Activated CD4-positive, alpha-beta T cell treated with anti-CD3 and anti-CD28 coated beads for 4 hours (primary cell): ENCODE measurements at places on chromosomes 11 and 22.
A peak's percentile ranks its signal among the peaks of the same experiment; 100 is the strongest.

GRCh38 chr11:45751430-45751829, 53.5 kb upstream of the SLC35C1 start:
- DNase-seq: no peak

DNA sequence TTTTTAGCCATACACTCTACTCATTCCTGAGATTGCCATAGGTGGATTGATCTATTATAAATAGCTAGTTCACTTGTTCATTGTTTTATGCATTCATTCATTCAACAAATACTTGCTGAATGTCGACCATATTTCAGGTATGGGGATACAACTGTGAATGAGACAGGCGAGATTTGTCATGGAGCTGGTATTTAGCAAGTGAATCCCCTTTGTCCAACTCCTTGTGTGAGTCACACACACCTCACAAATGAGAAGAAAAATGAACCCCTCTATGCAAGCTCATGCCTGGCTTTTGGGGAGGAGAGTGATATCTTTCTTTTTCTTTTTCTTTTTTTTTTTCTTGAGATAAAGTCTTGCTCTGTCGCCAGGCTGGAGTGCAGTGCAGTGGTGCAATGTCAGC, 1.8 kb upstream of the AMPD3 start:
- DNase-seq: no peak

DNA sequence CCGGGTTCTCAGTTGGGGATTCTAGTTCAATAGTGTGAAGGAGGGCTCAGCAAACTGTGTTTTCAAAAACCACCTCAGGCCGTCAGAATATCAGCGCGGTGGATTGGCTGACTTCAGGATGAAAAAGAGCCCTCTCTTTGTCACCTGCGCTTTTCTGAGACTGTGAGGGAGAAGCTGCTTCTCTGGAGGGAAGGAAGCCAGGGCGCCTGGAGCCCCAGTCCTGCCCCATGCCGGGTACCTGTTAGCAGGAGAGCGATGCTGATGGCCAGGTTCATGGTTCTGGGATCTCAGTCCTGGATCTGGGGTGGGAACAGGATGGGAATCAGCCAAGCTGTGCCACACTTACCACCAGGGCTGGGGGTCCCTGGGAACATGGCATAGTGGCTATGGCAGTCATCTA, 2.3 kb downstream of the THY1 start:
- DNase-seq: no peak

GRCh38 chr11:120302001-120302805, 22.9 kb upstream of the TLCD5 start:
- no peak for DNase-seq

GRCh38 chr11:45091563-45092403, 54.7 kb upstream of the PRDM11 start:
- DNase-seq: no peak

- no peak for DNase-seq
Observed at GRCh38 chr11:67253872-67254624, 12.2 kb upstream of the GRK2 start.

DNA sequence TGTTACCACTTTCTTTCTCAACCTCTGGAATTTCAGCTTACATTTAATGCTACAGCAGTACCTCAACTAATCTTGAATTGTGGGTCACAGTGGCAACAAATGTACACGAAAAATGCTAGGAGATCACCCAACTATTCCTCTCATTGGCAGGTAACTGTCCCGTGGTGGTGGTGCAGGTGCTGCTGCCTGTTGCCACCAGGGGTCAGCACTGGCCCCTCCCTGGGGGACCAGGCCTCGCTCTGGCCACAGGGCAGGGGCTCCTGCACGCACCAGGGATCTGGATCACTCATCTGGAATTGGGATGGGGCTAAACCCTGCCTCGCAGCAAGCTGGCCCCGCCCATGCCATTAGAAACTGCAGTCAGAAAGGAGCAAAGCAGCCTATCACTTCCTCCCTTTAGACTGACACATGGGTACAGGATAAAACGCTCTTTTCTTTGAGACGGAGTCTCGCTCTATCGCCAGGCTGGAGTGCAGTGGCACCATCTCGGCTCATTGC, 6.9 kb upstream of the POLDIP3 start:
- peak; percentile 43 for DNase-seq

- no peak for DNase-seq
Observed at GRCh38 chr11:35190804-35191348, 51.9 kb downstream of the CD44 start.

DNA sequence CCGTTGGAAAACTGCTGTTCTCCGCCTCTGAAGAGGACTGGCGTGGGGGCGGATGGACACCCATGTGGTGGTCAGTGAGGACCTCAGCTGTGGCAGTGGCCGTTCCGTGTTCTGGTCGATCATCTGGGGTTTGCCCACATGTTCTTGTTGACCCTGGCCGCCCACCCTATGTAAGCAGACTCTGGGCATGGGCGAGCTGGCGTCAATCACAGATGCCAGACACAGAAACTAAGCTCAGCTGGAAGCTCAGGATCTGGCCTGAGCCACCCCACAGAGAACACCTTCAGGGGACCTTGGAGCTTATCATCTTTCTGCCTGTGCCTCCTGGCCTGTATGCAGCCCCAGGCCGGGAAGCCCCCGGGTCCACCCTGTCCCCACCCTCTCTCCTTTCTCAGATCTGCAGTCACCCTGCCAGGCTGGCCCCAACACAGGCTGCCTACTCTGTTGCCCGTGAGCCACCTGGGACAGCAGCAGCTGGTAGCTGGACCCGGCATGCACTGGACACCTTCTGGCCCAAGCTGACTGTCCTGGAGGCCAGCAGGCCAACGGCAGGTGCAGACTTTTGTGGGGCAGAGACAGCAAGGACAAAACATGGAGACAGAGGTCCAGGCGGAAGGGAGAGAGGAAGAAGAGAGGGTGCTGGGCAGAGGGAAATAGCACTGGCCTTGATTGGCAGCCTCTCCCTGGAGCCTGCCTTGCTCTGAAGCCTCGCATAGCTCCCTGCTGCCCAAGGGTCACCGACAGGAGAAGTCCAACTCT, 91.5 kb downstream of the PHF21B start:
- DNase-seq: no peak

DNA sequence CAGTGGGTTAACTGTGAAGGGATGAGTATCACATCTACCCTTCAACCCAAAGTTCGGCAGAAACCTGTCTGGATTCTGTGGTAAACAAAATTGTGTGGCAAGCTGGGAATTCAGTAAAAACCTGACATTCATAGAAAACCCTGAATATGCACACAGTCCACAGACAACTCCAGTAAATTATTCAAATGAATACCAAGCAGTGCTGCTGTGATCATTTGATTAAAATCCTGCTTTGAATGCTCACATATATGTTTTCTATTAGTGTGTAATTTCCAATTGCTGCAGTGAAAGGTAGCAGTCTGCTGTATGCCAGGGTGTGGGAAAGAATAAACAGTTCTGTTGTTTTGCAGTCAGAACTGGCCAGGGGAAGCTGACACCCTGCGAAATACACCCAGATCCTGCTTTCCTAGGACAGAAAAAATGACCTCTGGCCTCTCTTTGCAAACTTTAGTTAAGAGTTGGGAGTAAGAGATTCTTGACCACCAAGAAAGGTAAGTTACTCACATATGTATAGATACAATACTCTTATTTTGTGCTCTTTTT, 217.8 kb downstream of the FAM76B start:
- no peak for DNase-seq

DNA sequence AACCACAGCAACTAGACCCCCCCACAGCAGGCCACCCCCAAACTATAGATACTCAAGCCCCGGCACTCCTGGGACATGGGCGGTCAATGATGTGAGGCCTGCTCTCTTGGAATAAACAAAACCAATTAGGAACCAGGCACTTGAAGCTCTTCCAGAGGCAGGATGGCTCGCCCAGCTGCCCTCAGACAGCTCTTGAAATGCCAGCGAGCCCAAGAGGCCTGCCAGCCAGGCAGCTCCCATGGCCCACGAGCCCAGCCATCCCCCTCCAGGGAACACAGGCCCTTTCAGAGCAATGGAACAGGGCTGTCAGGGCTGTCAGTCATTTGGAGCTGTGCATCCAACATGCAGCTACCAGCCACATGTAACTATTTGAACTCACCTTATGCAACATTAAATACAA, 34.0 kb upstream of the TFIP11 start:
- DNase-seq: no peak

DNA sequence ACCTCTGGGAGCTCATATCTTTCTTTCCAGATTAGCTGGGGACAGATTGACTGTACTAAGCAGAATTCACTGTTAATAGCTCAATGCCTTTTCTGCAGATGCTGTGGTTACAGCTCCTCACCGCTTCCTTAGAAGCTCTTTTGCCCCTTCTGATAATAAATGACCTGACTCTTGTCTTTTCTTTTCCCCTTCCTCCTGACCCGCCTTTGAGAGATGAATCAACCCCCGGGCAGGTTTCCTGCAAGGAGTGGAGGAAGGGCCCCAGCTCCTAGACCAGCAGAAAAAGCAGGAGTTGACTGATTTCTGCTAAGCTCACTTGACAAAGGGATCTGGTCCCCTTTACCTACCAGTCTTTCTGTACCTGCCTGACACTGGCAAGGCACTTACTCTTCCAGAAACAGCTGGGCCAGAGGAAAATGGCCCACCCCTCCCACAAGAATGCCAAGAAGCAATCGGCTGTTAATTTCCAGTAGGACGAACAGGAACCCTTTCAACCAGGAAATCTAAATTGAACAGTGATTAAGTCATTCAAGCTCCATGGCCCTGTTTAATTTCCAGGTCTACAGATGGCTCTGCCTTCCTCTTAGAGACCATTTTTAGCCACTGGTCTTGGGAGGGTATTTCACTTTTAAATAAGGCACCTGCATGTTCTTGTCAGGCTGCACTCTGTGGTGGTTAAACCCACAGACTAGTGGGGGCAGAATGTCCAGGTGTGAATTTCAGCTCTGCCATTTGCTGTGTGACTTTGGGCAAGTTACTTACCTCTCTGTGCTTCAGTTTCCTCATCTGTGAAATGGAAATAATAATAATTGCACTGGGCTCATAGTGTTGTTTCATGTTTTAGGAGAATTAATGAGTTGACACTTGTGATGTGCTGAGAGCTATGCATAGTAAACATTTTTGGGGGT, 67.5 kb downstream of the PRR5L start:
- DNase-seq: no peak

DNA sequence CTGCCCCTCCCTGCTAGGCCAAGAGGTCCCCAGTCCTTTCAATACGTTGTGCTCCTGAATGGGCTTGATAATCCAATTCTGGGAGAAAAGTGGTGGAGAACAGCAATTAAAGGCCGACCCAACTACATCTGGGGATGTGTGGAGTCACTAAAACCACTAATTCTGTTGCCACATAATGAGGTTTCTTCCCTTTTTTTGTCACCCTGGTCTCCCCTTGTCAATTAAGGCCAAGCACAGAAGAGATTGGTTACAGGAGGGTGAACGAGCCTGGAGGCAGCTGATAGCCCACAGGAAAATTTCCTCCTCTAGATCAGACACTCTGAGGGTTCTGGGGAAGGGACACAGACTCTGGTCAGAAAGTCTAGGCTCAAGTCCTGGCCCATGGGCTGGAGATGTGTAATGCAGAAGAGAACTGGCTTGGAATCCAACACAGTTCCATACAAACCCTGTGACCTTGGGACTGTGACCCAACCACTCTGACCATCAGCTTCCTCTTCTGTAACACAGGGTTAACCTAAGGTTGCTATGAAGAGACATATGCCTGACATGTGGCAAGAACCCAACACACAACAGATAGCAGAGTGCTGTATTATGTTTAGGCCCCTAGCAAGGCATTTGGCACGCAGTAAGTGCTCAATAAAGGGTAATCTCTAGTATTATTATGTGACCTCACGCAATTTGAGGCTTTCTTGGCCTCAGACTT, 146.4 kb downstream of the CHST1 start:
- no peak for DNase-seq

DNA sequence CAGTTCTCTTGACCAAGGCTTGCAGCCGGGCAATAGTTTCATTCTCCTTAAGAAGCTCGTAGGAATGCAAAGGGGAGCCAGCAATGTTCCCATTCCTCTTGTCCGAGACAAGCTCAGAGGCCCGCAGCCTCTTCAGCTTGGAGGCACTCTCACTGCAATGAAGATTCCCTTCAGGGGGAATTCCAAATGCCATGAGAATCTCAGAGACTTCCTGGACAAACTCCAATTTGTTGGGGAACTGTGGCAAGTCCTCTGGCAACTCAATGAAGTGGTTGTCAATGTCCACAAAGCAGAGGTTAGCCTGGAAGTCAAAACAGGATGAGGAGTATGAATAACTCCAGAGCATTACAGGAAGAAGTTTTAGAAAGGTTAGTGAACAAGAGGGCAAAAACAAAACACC, 84.4 kb downstream of the DENND5A start:
- no peak for DNase-seq

GRCh38 chr11:106765469-106766258, 252.6 kb downstream of the GUCY1A2 start:
- DNase-seq: no peak

- DNase-seq: no peak
Observed at GRCh38 chr11:2401436-2401984, 960 bp downstream of the TSSC4 start.

GRCh38 chr22:29031227-29032011, 30.2 kb downstream of the C22orf31 start:
- DNase-seq: no peak

GRCh38 chr11:6992026-6992425, 28.1 kb downstream of the ZNF214 start:
- no peak for DNase-seq

GRCh38 chr11:109849946-109850345, 243.2 kb upstream of the ZC3H12C start:
- no peak for DNase-seq

DNA sequence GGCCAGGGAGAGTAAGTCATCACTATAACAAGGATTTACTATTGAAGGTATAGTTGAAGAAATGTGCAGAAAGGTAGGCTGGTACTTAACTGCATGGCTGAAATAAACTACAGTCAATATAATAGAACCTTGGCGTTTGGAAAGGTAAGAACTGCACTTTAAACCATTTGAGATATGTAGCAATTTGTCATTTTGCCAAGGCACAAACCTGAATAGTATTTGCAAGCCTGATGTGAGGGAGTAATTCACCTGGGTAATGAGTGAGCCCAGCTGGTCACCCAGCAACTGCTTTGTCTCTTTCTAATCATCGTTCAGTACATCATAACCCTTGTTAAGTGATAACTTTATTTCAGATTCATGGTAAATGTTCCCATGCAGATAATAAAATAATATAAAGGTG, 62.3 kb upstream of the SCUBE2 start:
- DNase-seq: no peak

DNA sequence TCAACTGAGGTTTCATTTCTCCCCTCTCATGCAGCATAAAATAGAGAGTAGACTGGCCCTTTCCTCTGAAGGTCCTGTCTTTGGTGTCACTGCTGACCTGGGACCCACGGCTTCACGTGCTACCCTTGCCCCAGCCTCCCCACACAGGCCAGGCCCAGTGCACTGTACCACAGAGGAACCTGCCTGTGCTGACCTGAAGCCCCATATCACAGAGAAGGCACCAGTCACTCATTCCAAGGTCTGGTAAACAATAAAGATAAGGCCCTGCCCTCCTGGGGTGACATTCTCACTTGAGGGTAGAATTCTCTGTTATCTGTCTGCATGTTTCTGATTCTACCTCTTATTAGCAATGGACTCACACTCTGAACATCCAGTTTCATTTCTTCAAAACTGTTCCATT, 51.3 kb downstream of the RPL27A start:
- no peak for DNase-seq
